Left cardiac atrium (tissue), 4 donors: ENCODE measurements at places on chromosomes 11 and 22. TPM values are rescaled to one million over a fixed set of nuclear protein-coding genes. Genes with fewer than 3 reads are reported as not detected.
A peak's percentile ranks its signal among the peaks of the same experiment; 100 is the strongest.

SVIP gene
- total RNA-seq: 26.7 TPM

RBM4 gene
- total RNA-seq: 76.7 TPM

MMP10 gene
- not detected for total RNA-seq

TEX12 gene
- not detected for total RNA-seq

OR52N4 gene
- total RNA-seq: not detected

AQP11 gene
- 0.94 TPM for total RNA-seq

PNPLA5 gene
- total RNA-seq: not detected

GAS2L1 gene
- total RNA-seq: 20.1 TPM

TUG1 gene
- total RNA-seq: 51.3 TPM

OR51Q1 gene
- total RNA-seq: not detected

UQCC3 gene
- 7.0 TPM for total RNA-seq

OR8A1 gene
- not detected for total RNA-seq

MB gene
- 7,312 TPM for total RNA-seq

PAK1 gene
- total RNA-seq: 17.1 TPM

GRCh38 chr11:103688924-103689323, 347.5 kb upstream of the DDI1 start:
- DNase-seq: no peak

- DNase-seq: peak; percentile 68
These were observed at the start of gene TUBA8 for GRCh38 chr22:18110194-18110953. TUBA8 (plus strand) TSS chr22:18110809; CDS start chr22:18110866, 57 bp downstream.

DNA sequence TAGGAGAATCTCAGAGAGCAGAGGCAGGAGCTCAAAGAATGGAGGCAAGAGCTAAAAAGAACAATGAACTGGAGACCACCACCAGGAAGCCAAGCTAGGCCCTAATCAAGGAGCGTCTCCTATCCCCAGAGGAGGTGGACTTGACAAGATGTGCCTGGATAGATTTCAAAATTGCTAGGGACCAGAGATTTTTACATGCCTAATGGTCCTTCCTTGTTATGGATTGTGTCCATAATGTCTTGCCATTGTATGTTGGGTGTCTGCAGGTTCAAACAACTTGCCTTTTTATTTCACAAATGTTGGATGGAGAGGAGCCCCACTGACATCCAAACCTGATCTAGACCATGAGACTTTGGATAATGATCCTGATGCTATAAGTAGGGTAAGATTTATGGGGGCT, 88.2 kb upstream of the TP53I11 start:
- no peak for DNase-seq

- DNase-seq: no peak
These were observed 2.2 kb upstream of the USP18 start for GRCh38 chr22:18147791-18148190.

DNA sequence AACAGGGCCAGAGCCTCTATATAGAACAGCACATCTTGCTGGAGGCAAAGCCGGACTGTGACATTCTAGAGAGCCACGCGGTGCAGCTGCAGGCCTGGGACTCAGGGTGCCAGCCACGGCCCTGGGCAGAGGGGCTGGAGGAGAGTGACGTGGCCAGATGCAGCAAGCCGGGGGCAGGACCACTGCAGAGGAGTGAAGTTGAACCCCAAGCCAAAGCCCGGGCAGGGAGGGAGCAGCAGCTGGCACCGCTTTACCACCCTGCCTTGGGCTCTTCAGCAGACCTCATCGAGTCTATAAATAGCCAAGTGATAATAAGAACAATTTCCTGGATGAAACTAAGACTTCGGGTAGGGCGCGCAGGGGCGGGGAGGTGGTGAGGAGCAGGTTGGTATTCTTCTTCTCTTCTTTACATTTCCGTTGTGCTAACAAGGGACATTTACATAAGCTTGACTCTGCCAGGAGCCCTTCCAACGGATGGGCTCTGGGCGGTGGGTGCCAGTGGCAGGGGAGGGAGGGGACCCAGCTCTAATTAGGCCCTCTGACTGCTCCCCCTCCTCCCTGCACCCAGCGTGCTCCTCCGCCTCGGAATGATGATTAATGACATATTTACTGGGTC, 110.2 kb downstream of the ST3GAL4 start:
- DNase-seq: no peak

DNA sequence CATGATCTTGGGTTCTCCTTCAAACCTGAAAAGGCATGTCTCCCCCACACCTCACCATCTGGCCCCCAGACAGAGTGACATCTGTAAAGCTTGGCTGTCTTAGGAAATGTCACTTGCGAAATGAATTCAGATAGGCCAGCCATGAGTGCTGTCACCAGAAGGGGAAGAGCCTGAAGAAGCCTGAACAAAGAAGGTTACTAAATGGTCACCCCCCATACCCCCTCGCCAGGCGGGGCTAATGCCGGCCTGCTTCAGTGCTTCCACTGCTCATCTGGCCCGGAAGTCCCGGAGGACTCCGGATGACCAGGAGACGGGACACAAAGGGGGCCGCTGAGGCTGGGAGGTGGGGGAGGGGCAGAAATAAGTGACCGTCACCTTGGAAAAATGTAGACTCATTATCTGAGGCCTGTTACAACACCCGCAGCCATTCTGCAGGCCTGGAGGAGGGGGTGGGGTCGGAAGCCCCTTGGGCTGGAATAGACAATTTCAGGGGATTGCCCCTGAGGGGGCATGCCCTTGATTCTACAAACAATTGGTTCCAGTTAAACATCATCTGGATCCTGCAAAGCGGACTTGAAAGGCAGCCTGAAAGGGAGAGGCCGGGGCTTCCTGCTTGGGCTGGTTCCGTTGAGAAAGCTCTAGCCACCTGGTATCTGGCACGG, 43.2 kb downstream of the NAT10 start:
- DNase-seq: no peak

DNA sequence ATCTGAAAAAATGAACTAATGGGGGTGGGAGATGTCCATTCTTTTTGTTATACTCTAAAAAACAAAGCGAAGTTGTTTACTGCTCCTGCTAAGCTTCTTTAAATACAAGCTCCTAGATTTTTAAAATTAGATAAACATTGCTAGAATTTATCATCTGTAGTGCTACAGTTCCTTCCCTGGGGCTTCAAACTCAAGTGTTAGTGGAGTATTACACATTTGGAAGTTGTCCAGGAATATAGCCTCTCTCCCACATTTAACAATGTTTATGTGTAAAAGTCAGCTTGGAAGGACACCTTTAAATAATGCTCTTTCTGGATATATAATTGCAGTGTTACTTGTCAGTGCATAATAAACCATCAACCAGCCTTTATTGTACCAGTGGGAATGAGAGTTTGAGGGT, 155.5 kb downstream of the SPON1 start:
- DNase-seq: no peak

GRCh38 chr11:125869521-125869920, 17.9 kb upstream of the HYLS1 start:
- DNase-seq: no peak

- peak; percentile 77 for DNase-seq
These were observed 23.4 kb downstream of the KRTAP5-5 start for GRCh38 chr11:1652771-1653540.

DNA sequence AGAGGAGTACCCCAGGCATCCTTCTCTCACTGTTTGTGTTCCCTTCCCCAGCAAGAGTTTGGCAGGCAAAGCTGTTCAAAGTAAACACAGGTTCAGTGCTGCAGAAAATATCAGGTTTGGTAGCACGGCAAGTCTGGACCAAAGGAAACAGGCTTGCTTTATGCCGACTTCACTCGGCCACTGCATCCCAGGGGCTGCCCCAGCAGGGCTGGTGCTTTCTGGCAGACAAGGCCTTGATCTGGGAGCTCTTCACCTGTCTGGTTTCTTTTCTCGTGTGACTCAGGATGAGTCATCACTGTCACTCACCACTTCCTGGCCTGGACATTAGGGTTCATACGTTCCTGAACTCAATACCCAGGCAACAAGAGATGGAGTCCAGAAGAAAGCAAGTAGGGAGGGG, 52.6 kb upstream of the NAV2 start:
- DNase-seq: no peak

- DNase-seq: no peak
These were observed 77.7 kb upstream of the B3GAT1 start for GRCh38 chr11:134489728-134490127.

DNA sequence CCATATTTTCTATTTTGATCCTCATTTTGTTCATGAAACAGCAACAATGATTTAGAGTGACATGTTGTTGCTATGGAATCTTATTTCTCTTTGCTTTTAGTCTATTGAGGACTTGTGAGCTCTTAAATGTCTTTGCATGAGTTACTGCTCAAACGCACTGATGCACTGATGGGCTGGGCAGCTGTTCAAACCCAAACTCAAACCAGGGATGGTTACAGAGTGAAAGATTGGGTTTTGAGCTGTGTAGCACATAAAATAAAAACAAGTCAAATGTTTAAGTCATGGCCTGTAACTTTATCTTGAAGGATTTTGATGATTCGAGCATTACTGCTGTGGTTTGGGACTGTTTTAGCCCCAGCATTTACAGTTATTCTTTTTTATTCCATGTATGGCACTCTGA, 20.1 kb upstream of the NCAM1 start:
- no peak for DNase-seq

- DNase-seq: no peak
These were observed 414.3 kb downstream of the AASDHPPT start for GRCh38 chr11:106491751-106492150.

DNA sequence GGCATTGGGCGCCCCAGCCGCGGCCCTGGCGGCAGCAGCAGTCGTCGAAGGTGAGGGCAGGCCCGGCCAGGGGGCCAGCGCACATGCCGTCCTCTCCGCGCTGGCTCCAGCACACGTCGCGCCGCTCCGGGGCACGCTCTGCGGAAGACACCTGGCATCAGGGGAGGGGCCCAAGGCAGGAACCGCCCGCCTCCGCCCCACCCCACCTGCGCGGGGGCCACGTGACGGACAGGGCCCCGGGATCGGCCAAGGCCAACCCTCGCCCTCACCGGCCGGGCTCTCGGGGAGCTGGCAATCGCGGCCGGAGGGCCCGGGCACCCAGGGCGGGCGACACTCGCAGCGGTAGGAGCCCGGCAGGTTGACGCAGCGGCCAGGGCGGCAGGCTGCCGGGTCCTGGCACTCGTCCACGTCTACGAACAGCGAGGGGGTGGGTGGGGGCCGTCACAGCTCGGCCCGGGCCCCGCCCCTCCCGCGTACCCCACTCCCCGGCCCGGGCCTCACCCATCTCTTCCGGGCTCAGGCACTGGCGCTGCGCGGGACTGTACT, 14.9 kb downstream of the SCYL1 start:
- DNase-seq: no peak

- DNase-seq: no peak
These were observed 906 bp upstream of the NAA40 start for GRCh38 chr11:63937713-63938478.

GRCh38 chr22:37734964-37735451, 38.2 kb downstream of the TRIOBP start:
- DNase-seq: peak; percentile 62

- DNase-seq: no peak
These were observed 2.5 kb upstream of the SEPTIN3 start for GRCh38 chr22:41966607-41967240.

DNA sequence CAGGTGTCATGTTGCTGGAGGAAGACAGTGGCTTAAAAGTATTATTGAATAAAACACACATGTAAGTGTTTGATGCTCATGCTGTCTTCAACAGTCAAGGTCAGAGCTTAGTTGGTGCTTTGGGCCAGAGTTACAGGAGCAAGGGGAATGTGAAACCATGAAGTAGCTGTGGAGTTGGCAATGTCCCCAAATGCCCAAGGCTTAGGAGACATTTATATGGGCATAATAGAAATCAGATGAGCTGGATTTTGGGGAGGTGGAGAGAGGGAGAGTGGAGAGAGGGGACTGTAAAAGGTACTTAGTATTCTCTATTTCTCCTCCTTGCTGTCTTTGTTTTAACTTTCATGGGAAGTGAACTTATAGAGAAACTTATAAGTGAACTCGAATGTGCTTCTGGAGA, 407.8 kb downstream of the ETS1 start:
- DNase-seq: no peak

GRCh38 chr22:50153056-50153755, 17.3 kb upstream of the PANX2 start:
- DNase-seq: no peak

- DNase-seq: no peak
These were observed 27.8 kb upstream of the SHISAL1 start for GRCh38 chr22:44340271-44341239.

GRCh38 chr22:20583471-20583922, 76.1 kb downstream of the MED15 start:
- DNase-seq: peak; percentile 22

GRCh38 chr11:19842505-19842904, 129.9 kb downstream of the NAV2 start:
- DNase-seq: no peak

DNA sequence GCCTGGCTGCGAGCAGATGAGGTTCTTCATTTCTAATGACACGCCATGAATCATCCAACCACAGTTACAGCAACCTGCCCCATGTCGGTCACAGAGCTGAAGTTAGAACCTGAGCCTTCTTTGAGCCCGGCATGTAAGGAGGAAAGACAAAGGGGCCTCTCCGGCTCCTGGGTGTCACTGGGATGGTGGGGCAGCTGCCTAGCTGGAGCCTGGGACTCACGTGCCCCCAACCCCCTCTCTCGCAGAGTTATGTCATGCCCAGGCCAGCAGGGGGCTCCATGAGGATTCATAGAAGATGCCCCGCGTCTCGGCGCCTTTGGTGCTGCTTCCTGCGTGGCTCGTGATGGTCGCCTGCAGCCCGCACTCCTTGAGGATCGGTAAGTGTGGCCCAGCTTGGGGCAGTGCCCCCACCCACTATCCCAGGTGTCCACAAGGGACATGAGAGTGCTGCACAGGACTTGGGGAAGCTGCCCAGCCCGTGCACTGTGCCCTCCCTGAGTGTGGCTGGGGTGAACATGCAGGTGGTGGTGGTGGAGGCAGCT, 148.5 kb downstream of the GRIK4 start:
- peak; percentile 29 for DNase-seq

DNA sequence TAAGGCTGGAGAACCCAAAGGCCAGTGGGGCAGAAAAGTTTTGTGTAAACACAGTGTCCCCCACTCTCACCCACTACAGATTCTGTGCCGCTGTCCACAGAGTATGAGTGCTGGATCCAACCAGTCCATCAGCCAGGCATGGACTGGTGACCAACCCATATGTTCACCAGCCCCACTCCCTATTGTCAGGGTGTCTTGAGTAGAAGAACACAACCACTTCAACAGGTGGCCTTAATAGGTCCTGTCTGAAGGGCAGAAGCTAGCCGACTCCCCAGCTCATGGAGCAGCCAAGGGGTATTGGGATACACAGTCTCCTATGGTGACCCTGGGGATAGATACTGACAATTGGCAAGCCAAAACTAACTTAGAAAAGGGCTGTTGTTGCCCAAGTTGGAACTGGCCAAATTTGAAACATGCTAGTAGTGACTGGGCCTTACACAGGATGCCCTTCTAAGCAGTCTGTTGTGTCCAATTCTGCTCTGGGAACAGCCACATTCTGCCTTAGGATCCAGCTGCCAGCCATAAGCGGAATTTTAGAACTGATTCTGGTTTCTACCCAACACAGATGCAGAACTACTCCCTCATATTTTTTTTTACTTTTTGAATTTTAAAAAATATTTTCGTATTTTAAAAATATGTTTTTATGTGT, 19.8 kb upstream of the PGM2L1 start:
- no peak for DNase-seq
